ENCODE measurements at places on chromosomes 6 and 20.

DNA sequence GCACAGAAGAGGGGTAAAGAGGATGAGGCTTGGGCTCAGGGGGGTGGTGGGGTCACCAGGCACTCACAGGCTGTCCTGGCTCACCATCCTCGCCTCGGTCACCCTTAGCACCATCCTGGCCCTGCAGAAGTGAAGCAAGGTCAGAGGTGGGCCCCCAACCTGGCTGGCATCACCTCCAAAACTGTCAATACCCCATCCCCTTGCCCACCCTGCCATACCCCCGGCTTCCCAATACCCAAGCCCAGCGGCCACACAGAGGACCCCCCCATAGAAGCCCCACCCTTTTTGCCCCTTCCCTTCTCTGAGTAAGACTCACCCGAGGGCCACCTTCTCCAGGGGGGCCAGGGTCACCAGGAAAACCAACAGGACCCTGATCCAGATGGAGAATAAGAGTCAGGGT lies 23.6 kb downstream of the COL11A2 start:
- no peak for DNase-seq

- no peak for DNase-seq
These were observed 163.5 kb upstream of the MLN start for GRCh38 chr6:33967265-33967767.

DNA sequence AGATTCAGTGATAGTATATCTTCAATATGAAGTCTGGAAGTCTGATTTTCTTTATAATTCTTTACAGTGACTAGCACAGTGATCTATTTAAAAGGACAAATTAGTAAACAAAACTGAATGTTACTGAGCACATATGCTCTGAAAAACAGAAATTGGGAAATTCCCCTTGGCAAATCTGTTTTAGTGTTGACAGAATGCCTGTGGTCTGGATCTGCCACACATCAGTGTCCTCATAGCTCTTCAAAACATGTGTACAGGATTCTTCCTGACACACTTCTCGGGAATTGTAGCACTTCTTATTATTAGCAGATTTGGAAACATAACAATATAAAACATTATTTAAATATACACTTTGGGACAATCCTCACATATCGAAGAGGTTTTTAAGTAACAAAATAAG lies 354.3 kb downstream of the COL12A1 start:
- no peak for DNase-seq

DNA sequence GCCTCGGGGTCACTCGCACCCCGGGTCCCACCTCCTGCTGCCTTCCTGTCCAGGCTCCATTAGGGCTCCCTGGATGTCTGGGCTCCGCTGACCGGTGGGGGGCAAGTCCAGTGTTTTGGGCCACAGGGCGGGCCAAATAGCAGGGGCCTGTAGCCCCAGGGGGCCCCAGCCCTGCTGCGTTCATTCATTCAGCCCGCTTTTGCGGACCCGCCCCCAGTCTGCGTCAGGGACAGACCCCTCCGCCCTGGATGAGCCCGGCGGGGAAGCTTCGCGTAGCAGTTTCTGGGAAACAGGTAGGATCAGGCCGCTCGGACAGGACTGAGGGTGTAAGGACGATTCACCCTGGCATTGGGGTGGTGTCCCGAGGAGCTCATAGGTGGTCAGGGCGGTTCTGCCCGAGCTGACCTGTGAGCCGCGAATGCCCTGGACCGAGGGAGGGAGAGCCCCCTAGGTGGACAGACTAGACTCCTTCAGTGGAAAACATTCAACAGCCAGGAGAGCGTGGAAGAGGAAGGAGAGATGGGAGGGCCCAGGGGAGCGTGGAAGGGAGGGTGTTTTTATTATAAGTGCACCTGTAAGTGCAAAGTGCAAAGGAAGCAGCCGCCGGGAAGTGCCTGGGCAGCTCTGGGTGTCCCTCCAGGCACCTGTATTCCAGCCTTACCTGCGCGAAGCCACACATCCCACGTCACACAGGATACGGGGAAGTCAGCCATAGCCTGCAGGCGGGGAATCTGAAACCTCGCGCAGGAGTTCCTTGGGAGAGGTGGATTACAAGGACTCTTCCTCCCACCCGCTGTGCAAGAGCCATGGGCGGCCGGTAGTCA lies 662 bp downstream of the ENTPD6 start:
- DNase-seq = peak; percentile 23

- no peak for DNase-seq
These were observed 32.3 kb downstream of the KCNQ5 start for GRCh38 chr6:72654071-72654621.

GRCh38 chr6:37021356-37022129 lies 16.1 kb downstream of the FGD2 start:
- DNase-seq = peak; percentile 55

- DNase-seq = peak; percentile 40
These were observed 2.1 kb upstream of the RBM38 start for GRCh38 chr20:57388953-57389694.

GRCh38 chr6:149855040-149855654 lies 9.0 kb downstream of the LRP11 start:
- no peak for DNase-seq

GRCh38 chr6:71888756-71889340 lies 2.5 kb downstream of the RIMS1 start:
- DNase-seq = no peak

DNA sequence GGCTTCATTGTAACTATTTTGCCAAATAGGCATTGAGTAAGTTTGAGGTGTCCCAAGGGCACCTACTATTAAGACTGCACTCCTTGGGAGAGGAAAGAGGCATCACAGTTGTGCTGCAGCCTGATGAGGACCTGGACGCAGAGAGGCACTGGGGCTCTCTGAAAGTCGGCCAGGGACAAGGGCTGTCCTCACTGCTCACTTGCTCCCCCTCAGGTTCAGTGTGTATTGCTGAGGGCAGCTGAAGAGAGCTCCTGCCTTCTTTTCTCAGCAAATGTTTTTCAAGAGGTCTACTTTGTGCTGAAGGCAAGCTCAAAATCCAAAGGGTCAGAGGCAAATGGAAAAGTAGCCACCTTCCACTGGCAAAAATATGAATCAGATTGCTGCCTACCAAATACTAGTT lies 331.8 kb downstream of the RIMS1 start:
- no peak for DNase-seq

DNA sequence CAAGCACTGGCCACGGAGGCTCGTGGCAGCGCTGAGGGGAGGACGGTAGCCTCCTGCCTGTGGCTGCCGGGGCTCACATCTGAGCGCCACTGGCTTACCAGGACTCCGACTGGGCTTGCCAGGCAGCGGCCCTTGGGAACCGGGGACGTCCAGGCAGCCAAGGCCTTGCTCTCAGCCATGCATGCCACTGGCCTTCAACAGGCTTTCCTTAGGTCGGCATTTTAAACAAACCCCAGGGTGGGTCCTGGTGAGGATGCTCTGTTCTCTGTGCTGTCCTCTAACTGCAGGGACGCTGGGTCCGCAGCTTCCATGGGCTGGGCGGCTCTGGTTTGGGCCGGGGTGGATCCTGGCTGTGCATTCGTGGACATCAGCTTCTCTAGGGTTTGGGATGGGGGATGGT lies 59.1 kb upstream of the BHLHE23 start:
- no peak for DNase-seq

GRCh38 chr6:30325150-30325872 lies 1.4 kb upstream of the TRIM39 start:
- peak; percentile 84 for DNase-seq

DNA sequence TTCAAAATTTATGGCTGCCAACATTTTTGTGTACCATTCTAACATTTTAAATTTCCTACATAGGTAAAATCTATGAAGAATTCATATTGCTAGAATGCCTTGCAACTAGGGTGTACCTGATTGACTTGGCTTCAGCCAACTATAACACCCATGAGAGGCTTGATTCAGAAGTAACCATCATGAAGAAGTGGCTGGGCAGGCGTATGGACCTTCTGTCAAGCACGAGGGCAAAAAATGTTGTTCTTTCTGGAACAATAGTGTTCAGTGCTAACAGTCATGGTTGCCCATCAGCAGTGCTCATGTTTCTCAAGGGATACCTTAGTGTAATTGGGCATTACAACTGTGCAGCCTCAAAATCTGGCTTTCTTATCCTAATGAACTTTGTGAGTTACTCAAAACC lies 42.9 kb downstream of the ID4 start:
- DNase-seq = no peak

DNA sequence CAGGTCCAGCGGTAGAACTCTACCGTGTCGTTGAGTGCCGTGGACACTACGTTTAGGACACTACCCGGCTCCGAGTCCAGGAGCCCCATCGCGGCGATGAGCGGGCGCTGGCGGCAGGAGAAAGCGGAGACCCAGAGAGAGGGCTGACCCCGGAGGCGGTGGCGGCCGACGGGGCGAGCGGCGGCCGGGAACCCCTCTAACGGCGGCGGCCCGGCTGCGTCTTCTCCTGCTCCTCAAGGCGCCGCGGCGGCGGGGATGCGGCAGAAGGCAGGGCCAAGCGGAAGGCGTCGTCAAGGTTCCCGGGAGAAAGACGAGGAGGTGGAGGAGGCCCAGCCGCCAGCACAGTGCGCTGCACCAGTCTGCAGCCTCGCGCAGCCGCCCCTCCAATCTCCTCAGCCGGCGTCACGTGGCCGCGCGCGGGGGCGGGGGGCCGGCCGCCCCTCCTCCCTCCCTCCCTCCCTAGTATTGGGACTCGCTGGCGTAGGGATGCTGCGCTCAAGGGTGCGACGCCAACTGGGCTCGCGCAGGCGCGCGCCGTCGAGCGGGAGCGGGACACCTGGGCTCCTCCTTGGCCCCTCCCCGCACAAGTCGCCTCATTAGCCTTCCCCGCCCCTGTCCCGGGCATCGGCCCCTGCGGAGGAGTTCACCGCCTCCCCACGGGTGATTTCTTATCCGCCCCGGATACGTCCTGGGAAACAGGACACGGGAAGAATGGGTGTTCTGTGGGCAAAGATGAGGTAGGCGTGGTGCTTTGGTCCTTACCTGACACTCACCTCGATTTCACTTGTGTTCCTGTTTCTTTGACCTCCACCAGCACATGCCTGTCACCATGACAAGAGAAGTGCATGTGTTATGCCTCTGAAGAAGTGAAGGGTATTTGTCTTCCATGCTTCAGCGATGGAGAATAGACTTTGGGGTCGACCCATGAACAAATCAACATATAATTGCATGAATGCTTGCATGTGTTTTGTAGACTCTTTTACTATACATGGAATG lies at the start of gene ELOVL4:
TSS of gene ELOVL4 (minus strand) at position 363 of the 996 bp plus-strand sequence. CDS start at position 89, 274 bp downstream.
- peak; percentile 34 for DNase-seq

DNA sequence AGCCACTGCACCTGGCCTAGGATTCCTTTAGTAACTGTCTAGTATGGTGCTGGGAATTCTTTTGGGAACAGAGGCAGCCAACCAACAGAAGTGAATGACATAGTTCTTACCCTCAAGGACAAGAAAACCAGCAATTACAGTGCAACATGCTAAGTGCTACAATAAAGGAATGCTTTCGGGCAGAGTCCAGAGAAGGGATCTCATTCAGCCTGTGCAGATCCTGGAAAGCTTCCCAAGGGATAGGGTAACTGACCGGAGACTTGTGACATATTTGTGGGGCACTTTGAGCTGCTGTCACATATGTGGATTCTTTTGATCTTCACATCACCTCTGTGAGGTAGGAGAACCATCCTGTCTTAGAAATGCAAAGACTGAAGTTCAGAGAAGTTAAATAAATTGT lies 46.8 kb downstream of the C6orf15 start:
- DNase-seq = no peak

DNA sequence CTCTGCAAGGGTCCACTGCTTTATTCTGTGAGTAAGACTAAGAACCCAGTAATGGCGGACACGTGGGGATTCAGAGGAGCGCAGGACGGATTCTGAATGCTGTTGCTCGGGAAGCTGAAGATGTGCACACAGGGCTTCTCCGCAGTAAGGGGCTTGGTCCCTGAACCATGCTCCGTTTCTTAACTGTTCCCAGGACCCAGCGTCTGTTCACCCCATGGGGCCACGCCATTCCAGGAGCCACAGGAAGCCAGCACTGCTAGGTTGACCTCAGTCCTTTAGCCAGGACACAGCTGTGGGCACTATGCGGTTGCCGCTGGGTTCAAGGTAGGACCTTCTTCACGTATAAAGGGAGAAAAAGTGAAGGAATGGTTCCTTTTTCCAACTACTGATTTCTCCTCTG lies 59.8 kb downstream of the IRF4 start:
- DNase-seq = no peak

- no peak for DNase-seq
These were observed 1813.6 kb upstream of the DEFB115 start for GRCh38 chr20:29443819-29444218.

DNA sequence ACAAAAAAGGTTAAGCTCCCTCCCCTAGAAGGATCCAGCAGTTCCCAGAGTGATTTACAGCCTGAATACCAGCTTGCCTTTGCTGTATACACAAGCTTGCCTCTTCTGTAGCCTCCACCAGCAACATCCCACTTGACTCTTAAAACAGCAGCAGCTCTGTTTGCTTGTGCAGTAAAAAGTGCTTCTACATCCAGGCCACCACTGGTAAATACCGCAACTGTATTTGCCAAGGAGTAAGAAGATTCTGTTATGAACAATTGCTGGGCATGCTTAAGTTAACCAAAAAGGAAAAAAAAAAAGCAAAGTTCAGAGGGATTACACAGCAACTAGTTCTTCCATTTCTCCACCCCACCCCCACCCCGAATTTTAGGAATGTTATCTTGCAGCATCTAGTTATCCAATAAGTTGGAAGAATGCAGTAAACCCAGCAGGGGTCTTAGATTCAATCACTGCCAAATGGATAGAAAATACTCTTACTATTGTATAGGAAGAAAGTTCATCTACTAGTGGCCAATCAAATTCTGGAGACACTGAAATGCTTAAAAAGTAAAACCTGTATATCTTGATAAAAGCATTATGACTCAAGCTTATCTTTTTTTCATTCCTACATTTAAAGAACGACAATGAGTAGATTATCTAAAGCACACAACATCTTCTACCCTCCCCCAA lies 4.8 kb downstream of the SALL4 start:
- DNase-seq = no peak

GRCh38 chr6:157503018-157503747 lies 122.2 kb downstream of the ZDHHC14 start:
- no peak for DNase-seq

GRCh38 chr20:24993337-24994185 lies 1.0 kb upstream of the APMAP start:
- DNase-seq = no peak

- no peak for DNase-seq
These were observed 30.1 kb upstream of the CSNK2A1 start for GRCh38 chr20:573414-574296.

- no peak for DNase-seq
These were observed 138.1 kb upstream of the RPS6KA2 start for GRCh38 chr6:166765234-166765541.

- DNase-seq = no peak
These were observed 670.5 kb upstream of the IMPG1 start for GRCh38 chr6:76742919-76743318.

- DNase-seq = no peak
These were observed 158.9 kb downstream of the LY86 start for GRCh38 chr6:6747371-6747770.

All from activated CD4-positive, alpha-beta T cell treated with anti-CD3 and anti-CD28 coated beads for 24 hours (primary cell).